Natural killer cell treated with Interleukin-12 subunit alpha and Interleukin-12 subunit beta and Interleukin-15 and Interleukin-18, amount 100 ng/mL, for 72 hours (primary cell): ENCODE measurements at places on chromosomes 1 and 21. TPM values are rescaled to one million over a fixed set of nuclear protein-coding genes. Genes with fewer than 3 reads are reported as not detected.

- DNase-seq = peak; percentile 34
Observed at GRCh38 chr21:38989379-38989744, 183.6 kb downstream of the ETS2 start.

- DNase-seq = no peak
Observed at GRCh38 chr1:117967477-117967876, 37.9 kb downstream of the WDR3 start.

- no peak for DNase-seq
Observed at GRCh38 chr1:53599481-53599880, 139.5 kb downstream of the GLIS1 start.

- no peak for DNase-seq
Observed at GRCh38 chr1:10724948-10725847, 71.2 kb downstream of the CASZ1 start.

GRCh38 chr1:6350416-6351088 lies 43.0 kb downstream of the ACOT7 start:
- DNase-seq = no peak

DNA sequence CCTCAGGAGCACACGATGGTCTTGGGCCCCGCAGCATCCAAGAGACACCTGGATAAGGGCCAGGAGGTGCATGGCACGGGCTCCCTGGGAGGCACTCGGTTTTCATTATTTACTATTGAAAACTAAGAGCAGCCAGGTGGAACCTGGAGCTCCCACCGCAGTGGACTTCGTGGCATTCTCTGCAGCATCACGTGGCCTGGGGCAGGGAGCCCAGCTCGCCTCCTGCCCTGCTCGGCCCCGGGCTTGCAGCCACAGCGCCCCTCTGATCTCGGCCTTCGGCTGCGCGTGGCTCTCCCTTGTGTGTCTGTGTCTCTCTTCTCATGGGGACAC lies 121.6 kb downstream of the SIK1 start:
- no peak for DNase-seq

DNA sequence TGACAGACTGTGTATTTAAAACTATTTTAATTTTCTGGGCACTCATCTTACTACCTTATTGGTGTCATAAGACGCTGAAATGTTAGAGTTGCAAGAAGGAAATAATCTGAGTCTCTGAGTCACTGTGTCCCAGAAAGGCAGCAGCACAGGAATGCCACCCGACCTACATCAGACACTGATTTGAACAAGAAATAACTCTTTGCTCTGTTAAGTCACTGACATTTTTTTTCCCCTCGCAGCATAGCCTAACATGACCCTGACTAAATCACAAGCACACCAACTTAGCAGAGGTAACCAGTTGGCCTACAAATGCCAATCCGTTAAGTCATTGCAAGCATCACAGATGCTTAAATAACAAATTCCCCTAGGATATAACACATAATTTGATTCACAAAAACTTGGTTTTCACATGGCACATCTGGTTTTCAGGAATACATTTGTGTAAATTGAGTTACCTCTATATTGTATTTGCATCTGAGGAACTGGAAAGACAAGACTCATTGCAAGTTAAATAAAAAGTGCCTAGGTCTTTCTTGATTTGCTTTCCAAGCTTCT lies 349.1 kb downstream of the SEC16B start:
- no peak for DNase-seq

The SAMD13 gene
- total RNA-seq = 0.33 TPM

The USP25 gene
- total RNA-seq = 39.7 TPM

DNA sequence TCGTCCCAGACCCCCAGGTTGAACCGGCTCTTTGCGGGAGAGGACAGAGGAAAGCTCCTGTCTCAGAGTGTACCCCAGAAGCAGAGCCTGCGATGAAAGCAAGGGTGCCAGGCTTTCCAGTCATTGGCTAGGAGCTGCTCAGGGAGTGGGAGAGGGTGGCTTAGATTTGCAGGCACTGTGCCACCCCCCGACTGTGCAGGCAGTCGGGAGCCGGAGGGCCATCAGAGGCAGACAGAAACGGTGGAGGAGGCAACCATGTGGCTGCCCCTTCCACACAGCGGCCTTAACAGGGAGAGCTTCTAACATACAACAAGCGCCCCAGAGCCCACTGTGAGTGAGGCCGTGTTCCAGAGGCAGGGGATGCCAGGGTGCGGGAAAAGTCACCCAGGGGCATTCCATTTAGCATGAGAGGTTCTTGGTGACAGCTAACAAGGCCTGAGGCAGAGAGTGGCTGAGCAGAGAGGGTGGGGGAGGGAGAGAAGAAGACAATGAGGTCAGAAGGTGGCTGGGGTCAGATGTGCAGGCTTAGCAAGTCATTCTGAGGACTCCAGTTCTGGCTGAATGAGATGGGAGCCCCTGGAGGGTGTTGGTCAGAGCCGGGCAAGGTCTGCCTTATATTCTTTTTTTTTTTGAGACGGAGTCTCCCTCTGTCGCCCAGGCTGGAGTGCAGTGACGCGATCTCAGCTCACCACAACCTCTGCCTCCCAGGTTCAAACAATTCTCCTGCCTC lies 9.5 kb upstream of the C1orf167 start:
- DNase-seq = no peak

- DNase-seq = no peak
Observed at GRCh38 chr1:172398970-172399755, 21.3 kb upstream of the C1orf105 start.

The C8A gene
- not detected for total RNA-seq

The SPRR2G gene
- total RNA-seq = not detected

GRCh38 chr1:229283183-229283611 lies 12.3 kb downstream of the RAB4A start:
- no peak for DNase-seq

GRCh38 chr1:46396441-46397398 lies 2.6 kb downstream of the FAAH start:
- no peak for DNase-seq

GRCh38 chr1:53562291-53562980 lies 103.2 kb downstream of the DMRTB1 start:
- peak; percentile 80 for DNase-seq

DNA sequence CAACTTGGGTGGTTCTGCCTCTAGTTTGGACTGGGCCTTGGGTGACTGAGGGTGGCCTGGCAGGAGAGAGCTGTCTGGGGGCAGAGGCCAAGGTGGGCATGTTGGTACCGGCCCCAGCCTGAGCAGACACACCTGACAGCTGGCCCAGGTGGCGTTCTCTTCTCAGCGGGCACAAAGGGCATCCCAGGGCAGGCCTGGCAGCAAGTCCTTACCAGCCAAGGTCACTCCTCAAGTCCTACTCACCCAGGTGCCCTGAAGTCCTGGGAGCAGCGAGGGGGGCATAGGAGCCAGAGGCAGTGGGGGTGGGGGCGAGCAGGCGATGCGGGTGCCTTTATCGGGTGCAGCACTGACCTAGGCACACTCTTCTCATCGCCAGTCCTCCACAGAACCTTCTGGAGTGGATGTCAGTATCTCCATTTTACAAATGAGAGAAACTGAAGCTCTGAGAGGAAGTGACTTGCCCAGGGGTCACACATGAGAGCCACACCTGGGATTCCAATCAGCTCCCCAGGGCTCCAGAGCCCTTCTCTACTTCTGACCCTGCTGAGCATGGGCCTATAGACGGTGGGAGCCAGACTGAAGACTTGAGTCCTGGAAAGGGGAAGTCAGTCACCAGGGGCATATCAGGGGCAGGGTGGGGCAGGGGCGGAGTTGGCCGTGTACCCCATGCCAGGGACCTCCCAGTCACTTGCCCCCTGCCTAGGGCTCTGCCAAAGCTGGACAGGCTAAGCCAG lies 587 bp upstream of the SLC25A34 start:
- DNase-seq = no peak

DNA sequence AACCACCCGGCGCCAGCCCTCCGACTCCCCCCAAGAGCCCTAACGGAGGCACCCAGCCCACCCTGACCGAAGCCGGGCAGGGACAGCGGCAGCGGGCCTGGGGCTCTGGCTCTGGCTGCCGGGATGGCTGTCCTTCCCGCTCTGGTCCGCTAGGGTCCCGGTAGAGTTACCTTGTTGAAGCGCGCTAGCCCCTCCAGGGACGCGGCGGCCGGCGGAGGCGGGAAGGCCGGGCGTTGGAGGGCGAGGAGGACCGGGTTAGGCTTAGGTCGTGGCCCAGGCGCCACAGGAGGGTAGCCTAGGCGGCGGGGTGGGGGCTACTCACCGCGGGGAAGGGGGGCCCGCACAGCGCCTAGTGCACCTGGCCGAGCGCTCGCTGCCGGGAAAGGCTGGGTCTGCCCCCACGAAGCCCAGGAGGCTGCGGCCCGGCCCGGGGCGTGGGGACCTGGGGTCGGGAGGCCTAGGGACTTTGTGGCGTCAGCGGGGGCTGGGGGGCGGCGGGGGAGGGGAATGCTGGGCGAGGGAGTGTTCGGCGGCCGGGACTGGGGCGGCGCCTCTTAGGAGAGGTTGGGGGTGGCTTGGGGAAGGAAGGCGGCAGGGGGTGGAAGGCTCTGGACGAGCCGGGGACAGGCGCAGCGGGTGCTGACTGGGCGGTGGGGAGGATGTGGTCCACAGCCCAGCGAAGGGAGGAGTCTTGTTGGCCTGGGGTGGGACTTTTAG lies at the start of gene TRIM17:
Gene TRIM17, minus strand, starts transcription at position 645 of the 717 bp plus-strand sequence. CDS start 1,789 bp downstream, outside the sequence.
- DNase-seq = peak; percentile 76

DNA sequence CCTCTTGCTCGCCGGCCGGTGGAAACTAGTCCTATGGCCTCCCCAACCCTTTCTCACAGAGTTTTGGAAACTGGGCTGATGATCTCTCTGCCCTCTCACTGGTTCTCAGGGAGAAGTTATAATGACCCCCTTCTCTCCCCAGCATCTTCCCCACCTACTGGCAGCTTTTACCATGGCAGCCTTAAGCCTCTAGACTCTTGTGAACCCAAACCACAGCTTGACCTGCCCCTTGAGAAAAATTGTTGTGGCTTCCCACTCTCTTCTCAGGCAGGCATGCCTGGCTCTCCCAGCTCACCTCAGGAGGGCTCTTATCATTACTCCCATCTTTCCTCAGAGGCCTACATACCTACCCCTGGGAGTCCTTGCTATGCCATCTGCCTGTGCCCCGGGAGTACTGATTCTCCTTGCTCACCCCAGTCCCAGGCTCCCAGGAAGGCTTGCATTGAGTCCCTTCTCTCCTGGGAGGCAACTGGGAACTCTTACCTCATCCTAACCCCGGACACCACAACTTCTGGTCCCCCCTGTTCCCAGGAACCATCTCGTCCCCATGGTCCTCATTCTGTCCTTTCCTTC lies 1.6 kb downstream of the NSUN4 start:
- no peak for DNase-seq

DNA sequence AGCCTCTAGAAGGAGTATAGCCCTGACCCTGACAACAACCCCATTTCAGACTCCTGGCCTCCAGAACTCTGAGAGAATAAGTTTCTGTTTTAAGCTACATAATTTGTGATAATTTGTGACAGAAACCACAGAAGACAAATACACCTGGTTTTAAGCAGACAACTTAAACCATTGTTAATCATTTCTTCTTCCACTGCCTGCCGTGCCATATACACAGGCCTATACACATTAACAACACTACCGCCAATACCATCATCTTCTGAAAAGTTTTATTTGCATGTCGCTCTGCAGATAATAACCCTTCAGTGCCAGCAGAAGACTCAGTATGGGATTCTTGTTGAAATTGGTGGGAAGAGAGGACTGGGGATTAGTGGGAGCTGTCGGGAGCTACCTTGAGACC lies 39.9 kb upstream of the KRTAP19-8 start:
- DNase-seq = no peak

The KMO gene
- total RNA-seq = not detected

The SPRR1A gene
- not detected for total RNA-seq

DNA sequence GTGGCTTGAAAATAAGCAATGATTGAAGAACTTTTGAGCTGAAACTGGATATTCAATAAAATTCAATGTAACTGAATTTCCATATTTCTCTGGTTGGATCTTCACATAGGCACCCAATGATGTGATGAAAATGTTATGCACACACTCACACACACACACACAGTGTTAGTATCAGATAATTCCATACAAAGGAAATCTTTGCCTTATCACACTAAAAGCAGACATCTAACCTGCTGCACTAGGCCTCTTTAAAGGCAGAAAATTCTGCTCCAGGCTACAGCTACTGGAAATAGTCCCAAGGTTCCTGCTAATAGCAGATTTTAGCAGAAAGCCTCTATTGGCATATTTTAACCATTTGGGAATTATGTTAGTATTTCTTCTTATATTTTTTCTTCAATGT lies 309.6 kb downstream of the COL11A1 start:
- no peak for DNase-seq

DNA sequence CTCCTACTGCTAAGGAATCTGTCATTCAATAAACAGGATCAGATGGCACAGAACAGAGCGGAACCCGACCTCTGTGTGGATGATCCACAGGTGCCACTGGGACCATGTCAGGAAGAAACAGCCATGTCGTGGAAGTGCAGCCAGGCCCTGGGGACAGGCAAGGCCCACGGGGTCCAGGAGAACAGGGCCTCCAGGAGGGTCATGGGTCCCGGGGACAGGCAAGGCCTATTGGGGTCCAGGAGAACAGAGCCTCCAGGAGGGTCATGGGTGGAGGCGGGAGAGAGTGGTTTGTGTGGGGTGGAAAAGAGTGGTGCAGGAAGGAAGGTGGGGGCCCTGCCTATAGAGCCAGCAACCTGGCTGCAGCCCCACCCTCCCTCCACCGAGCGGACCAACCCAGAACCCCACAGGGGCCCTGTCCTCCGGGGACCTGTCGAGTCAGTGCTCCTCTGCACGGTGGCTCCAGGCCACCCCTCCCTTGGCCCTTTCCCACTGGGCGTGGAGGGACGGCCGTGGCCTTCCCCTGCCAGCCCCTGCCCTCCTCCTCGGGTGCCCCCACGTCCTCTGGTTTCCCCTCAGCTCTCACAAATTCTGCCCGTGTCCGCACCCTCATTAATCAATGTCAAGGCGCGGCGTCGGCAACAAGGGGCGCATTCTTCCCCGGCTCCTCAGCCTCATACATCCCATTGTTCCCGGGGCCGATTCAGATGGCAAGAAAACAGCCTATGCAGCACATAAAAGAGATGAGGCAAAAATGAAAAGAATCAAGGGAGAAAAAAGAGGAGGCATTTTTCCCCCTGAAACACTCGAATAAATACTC lies 146.4 kb downstream of the PRDM16 start:
- DNase-seq = no peak

- DNase-seq = no peak
Observed at GRCh38 chr21:38806153-38806941, 618 bp downstream of the ETS2 start.

DNA sequence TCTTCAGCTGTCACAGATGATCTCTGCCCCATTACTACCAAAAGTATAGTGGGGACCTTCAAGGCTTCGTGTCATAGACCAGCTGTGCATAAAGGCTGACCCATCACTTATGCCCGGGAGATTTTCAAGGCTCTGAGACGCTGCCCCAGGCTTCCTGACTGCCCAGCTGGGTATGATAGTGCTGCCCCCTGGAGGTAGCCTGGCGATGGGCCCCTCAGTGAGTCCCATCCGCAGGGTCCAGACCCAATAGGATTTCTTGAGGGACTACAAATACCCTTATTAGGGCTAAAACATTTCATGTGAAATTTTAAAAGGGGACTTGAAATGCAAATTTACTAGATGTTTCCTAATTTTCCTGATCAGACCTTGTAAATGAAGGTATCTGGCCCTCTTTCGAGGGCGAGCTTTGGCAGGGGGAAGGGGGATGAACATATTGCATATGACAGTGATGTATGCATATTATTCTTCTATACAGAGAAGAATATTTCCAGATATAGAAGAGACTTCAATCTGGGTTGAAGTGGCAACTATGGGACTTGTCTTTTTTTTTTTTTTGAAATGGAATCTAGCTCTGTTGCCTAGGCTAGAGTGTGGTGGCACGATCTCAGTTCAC lies 11.7 kb upstream of the FCMR start:
- peak; percentile 78 for DNase-seq
